Stimulated activated CD8-positive, alpha-beta memory T cell treated with anti-CD3 and anti-CD28 coated beads, Interleukin-7, amount 100 ng/mL, for 1 hour (primary cell): ENCODE measurements at places on chromosomes 2 and 18.

- no peak for DNase-seq
Observed at GRCh38 chr2:113041871-113042270, 10.8 kb downstream of the IL36B start.

DNA sequence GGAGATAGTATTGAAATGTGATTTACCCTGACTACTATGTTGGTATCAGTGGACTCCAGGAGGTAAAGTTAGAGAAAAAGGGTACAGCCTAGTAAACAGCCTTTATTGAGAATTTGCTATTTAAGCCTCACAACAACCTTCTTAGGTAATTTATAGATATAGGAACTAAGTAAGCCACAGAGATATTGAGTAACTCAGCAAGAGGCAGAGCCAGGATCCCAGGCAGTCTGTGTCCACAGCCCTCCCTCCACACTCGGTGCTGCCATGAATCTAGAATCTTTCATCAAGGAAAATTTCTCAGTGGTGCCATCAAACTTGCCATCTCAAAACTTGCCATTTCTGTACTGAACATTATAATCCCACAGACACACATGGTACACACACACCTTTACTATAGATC lies 170.9 kb downstream of the CAPN13 start:
- no peak for DNase-seq

DNA sequence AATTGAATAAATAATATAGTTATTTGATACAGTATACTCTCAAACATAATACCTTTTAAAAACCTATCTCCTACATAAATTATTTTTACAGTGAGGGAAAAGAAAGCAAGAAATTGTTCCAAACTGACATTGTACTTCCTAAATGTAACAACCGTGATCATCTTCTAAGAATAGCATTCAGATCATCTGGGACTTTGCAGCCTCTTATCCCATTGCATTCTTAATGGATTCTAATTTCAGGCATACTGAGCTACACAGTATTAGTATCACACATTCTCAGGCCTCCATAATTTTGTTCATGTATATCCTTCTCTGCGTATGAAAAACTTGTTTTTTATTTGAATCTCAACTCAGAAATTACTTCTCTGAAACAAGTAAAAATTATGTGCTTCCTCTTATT lies 1134.7 kb upstream of the CDH2 start:
- DNase-seq, result no peak

DNA sequence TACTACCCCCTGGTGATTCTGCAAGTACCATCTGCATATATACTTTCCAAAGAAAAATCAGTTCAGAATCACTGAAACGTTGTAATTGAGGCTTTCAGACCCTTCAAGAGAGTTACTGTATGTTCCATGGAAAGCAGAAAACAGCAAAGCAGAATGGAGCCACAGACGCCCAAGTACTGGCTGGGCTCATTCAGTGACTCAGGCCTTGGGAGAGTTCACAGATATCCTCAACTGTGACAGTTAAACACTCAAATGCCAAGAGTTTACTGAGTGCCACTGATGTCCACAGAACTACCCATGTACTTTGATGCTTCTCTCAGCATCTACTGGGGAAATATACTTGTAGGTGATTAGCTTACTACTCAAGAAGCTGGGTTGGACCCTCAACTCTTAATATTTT lies 303.4 kb downstream of the TCF4 start:
- no peak for DNase-seq

- DNase-seq, result no peak
Observed at GRCh38 chr2:48719480-48720177, 35.9 kb downstream of the LHCGR start.

GRCh38 chr2:209741953-209742352 lies 29.7 kb upstream of the UNC80 start:
- DNase-seq, result no peak

- no peak for DNase-seq
Observed at GRCh38 chr18:62328586-62329525, 3.7 kb downstream of the TNFRSF11A start.

DNA sequence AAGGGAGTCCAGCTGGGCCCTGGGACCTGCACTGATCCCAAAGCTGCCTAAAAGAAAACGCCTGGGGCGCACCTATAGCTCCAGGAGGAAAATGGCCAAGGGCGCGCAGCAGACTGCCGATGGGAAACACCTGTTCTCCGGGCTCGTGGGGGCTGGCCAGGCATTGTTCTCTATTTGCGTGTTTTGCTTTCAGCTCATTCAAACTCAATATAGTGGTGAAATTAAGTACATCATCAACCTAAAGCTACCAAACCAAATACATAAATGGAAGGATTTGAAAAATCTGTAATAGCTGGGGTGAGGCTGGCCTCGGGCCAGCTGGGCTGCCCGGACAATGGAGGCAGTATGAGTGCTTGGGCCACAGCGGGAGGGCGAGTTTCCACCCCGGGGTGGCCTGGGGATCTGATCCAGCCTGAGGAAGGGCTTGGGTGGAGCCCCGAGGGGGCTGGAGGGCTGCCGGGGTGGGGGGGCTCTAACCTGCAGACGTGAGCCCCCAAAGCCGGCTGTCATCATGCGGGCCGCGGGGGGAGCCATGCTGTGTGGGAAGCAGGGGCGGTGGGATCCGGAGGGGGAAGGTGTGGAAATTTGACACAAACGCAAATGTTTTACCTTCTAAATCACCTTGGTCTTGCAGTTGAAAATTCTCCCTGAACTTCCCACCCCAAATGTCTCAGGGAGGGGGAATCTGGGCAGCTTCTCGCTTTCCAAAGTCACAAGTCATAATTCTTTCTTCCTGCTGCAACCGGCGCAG lies 77.6 kb downstream of the ASB1 start:
- DNase-seq, result no peak

- DNase-seq, result no peak
Observed at GRCh38 chr18:13161276-13161899, 57.2 kb upstream of the LDLRAD4 start.

DNA sequence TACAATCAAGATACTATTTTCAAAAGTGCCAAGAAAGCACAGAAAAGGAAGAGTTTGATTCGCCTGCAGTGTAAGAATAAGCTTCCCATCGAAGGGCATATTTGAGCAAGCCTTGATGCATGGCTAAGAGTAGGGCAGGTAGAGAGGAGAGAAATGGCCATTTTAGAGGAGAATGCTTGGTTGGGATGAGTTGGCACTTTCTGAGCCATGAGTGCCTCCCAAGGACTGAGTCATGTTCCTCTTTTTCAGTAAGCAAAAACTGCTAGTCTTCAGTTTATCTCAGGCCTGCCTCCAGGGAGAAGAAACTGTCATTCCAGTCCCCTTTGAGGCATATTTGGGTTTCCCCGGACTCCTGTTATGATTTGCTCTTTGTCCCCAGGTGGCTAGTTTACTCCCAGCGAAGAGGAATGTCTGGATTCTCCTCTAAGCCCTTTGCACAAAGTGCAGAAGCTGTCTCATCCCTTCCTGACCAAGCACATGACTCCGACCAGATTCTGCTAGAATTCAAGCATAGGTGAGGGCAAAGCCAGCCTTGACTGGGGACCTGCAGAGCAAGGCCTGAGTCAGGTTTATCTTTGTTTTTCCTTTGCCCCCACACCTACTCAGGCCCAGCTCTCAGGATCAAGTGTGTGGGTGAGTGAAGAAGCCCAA lies 115.2 kb downstream of the TTC32 start:
- no peak for DNase-seq

DNA sequence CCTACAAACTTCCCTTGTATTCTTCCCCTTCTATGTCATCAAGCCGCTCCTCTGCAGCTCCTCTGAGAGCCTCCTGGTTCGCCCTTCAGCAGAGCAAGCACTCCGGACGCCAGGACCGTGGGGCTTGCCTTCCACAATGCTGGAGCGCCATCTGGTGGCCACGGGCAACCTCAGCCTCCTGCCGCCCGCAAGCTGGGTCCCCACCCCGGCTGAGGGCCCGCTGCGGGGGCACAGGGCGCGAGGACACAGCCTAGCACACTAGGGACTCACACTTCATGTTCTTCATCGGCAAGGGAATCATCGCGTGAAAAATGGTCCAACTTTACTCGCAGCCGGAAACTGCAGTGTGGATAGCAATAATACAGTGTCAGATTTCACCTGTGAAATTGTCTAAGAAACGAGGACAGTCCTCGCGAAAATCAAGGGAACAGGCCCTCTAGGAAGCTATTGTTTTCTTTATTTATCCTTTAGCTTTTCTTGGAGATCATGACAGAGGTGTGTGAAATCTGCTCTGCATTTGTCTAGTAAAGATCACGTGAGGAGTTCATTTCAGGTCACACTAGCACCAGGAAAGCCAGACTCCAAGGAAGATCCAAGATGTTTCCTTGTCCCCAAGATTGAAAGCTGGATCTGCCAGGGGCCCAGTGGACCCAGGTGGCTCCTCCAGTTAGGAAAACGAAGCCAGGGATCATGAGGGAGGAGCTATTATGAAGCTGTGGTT lies 5.8 kb downstream of the PRLH start:
- peak; percentile 80 for DNase-seq

- no peak for DNase-seq
Observed at GRCh38 chr2:170928036-170928823, 823 bp upstream of the GORASP2 start.

- DNase-seq, result no peak
Observed at GRCh38 chr18:78107363-78107762, 857.7 kb downstream of the GALR1 start.

DNA sequence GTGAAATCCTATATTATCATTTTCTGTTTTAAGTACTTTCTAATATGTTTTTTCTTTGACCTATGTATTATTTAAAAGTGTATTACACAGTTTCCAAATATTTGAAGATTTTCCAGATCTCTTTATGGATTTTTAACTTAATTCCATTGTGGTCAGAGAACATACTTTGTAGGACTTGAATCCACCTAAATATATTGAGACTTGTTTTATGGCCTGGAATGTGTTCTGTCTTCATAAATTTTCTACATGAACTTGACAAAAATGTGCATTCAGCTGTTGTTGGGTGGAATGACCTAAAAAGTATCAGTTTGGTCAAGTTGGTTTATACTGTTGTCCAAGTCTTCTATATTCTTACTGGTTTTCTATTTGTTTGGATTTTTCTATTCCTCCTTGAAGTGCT lies 33.8 kb upstream of the TMEM247 start:
- no peak for DNase-seq

DNA sequence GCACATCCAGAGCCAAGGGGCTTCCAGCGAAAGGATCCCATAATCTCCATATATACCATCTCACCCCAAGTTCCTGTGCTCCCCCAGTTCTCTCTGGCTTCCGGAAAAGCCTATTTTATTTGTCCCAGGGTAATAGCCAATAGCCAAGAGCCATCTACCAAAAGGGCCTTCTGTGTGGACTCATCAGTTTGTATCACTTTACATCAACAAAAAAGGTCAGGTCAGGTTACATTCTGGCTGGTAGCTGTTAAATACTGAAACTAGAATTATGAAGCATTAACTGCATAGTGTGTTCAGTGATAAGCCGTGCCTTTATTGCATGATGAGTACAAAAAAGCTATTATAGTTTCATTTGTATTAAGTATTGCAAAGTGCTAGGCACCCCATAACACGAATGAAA lies 223.7 kb downstream of the IRS1 start:
- no peak for DNase-seq

DNA sequence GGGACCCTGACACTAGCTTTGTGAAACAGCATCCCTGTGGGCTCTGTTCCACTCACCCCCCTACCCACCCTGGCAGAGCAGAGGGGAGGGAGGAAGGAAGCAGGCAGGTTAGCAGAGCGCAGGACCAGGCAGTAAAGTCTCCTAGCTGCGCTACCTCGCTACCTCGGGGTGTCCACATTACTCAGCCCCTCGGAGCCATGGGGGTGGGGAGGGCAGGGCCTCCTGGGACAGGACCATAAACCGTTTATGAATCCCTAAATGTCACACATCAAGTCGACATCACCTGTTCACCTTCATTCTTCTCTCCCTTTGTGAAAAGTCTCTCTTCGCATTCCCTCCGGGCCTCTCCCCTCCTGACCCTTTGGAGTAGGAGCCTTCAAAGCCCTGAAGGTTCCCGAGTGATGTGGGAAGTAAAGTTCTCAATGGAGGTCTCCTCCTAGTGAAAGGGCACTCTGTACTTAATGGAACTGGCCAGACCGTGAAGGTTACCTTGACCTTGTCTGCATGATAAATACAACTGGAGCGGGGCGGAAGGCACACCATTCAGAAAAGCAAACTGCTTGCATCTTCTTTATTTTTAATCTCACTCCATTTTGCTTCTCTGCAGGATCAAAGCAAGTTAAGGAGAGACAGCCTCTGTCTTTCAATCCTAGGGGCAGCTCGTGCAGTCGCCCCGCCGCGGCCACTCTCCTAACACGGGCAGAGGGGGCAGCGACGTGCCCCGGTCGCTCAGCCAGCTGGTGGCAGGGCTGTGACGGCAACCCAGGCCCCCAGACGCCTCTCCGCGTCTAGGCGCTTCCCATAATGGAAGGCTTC lies 23.7 kb upstream of the SMAD7 start:
- no peak for DNase-seq

GRCh38 chr2:148876595-148877402 lies 1.8 kb downstream of the KIF5C start:
- no peak for DNase-seq

GRCh38 chr2:173432049-173432754 lies 77.5 kb downstream of the CDCA7 start:
- DNase-seq, result no peak

- no peak for DNase-seq
Observed at GRCh38 chr2:137828624-137829023, 135.6 kb upstream of the HNMT start.

GRCh38 chr2:217477583-217477982 lies 525.2 kb downstream of the TNS1 start:
- DNase-seq, result no peak
